DMS 273 treated with DMSO at 0.1 percent for 48 hours (cell line): ENCODE measurements at places on chromosomes 2 and 18.

DNA sequence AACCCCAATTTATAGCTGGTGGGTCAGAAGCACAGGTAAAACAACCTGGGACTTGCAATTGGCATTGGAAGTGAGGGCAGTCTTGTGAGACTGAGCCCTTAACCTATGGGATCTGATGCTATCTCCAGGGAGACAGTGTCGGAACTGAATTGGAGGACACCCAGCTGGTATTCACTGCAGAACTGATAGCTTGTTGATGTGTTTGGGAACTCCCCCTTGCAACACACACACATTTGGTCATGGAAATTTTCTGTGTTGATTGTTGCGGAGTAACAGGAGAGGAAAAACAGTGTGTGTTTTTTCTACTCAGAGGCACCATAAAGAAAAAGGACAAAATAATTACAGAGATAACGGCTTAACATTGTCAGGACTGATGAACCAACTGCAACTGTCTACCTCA lies 16.1 kb downstream of the TPGS2 start:
- DNase-seq, result no peak

GRCh38 chr18:43830947-43831346 lies 553.7 kb upstream of the SYT4 start:
- DNase-seq, result no peak

GRCh38 chr2:72898585-72898906 lies 11.3 kb downstream of the SPR start:
- DNase-seq, result no peak

GRCh38 chr2:95060446-95061118 lies 35.1 kb downstream of the MAL start:
- no peak for DNase-seq

DNA sequence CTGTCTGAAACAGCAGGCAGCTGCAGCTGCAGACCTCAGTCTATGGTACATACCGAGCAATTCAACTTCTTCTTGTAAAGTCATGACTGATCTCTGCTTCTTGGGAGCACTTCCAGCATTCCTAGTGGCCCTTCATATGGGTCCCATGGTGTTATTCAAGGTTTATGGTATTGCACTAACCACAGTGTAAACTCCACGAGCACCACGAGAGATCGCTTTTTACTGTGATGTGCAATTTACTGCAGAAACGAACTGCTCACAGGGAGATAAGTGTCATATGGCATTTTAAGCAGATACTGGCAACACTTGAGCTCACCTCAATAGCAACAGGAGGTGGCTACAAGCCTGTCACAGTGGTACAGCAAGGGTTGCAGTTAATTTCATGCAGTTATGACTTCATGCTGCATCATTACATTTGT lies 38.6 kb upstream of the SH3BP4 start:
- no peak for DNase-seq

- no peak for DNase-seq
These were observed 512.7 kb downstream of the CMPK2 start for GRCh38 chr2:6352906-6353515.

GRCh38 chr2:177756336-177756735 lies 316.2 kb downstream of the PDE11A start:
- no peak for DNase-seq

DNA sequence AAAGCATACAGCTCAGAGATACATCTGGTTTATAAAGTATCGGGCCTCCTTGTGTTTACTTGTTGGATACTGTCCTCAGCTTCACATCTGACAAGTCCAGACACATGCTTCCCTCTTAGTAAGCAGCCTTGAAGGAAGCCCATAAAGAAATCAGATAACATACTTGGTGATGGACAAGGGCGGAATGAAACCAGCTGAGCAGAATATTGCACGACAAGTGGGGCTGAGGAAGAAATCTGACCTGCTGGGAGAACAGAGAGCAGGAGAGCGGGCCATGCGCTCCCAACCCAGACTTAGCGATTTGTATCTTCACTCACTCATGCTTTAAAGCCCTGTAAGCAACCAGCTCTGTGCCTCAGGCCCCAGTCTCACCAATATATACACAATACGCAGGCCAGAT lies 208.4 kb downstream of the CDH20 start:
- DNase-seq, result no peak

- no peak for DNase-seq
These were observed 135.4 kb upstream of the HDAC4 start for GRCh38 chr2:239536186-239536585.

DNA sequence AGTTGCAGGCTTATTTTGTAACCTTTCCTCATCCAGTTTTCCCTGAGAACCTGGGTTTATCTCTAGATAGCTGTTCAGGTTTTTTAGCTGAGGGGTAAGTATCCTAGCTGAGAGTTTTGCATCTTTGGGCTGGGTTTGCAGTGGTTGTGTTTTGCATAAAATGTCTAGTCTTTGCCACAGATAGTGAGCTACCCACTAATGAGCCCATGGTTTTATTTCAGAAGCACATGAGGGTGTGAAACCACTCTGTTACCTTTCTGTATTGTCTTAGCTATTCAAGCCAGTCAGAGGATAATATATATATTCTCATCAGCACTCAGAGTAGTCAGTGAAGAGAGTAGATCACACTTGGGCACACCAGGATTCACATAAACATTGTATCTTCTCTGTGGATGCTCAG lies 24.6 kb upstream of the TXNDC2 start:
- DNase-seq, result no peak

DNA sequence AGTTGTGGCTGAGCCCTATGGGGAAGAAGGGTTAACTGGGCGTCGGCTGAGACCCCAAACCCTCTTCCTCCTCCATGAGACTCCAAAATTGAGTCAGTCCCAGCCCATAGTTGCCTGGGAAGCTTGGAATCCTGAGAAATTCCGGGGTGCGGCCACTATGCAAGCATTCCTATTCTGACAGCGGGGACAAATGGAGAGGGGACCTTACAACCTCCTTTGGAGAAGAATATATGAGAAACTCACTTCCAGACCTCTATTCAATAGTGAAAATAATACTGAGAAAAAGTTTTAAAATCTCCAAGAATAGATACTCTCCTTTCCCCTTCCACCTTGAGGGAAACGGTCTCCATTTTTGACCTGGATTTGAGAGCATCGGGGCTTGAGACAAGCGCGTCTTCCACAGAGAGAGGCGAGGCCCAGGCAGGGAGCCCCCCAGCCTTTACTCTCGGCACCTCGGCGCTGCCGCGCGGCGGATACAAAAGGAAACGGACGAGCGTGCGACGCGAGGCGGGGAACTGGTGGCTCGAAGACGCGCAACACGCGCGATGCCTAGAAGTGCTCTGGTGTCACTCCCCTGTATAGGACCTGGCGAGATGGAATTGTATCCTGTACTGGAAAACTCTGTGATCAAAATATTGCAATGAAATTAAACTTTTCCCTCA lies 11.1 kb downstream of the NR4A2 start:
- DNase-seq, result no peak

DNA sequence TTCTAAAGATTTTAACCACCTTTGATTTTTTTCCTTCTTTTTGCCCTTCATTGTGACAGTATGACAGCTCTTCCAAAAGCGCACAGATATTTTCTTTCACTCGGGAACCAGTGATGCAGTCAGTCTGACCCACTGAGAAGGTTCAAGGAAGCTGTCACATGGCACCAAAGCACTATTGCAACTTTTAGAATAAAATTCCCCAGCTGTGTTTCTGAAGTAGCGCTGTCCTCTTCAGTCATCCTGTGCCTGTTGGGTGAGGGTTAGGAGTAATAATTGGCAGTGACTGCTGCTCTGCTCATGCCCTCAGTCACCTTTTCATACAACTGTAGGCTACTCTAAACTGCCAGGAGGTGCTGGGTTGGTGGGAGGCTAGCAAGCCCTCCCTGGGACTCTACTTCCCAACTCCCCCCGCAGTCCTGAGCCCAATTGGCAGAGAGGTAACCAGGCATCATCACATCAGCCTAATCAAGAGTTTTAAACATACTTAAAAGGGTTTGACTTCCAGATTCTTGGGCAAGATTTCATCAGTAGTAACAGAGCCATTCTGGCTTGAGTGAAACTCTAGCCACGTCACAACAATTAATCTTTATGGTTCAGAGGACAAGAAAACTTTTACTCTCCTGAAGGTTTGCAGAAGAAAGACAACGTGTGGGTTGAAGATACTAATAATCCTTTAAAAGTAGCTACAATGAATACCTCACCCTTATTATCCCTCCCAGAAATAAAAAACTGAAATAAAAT lies 473.3 kb downstream of the FBXO15 start:
- DNase-seq, result no peak

DNA sequence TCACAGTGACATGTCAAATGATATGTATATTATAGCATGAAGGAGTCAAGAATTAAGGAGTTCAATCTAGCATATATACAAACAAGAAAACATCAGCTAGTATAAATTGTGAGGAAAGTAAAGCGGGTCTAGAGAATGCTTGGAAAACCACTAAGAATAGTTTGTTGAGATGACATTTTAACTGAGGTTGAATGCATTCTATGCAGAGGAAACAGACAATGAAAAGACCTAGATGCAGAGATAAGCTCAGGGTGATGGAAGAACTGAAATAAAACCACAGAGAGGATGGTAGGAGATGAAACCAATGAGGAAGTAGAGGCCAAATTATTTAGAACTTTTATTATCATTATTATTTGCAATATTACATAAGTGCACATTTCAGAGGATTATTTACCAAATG lies 803.6 kb upstream of the FANCL start:
- no peak for DNase-seq

GRCh38 chr2:190964170-190964795 lies 49.7 kb downstream of the STAT1 start:
- DNase-seq, result no peak

DNA sequence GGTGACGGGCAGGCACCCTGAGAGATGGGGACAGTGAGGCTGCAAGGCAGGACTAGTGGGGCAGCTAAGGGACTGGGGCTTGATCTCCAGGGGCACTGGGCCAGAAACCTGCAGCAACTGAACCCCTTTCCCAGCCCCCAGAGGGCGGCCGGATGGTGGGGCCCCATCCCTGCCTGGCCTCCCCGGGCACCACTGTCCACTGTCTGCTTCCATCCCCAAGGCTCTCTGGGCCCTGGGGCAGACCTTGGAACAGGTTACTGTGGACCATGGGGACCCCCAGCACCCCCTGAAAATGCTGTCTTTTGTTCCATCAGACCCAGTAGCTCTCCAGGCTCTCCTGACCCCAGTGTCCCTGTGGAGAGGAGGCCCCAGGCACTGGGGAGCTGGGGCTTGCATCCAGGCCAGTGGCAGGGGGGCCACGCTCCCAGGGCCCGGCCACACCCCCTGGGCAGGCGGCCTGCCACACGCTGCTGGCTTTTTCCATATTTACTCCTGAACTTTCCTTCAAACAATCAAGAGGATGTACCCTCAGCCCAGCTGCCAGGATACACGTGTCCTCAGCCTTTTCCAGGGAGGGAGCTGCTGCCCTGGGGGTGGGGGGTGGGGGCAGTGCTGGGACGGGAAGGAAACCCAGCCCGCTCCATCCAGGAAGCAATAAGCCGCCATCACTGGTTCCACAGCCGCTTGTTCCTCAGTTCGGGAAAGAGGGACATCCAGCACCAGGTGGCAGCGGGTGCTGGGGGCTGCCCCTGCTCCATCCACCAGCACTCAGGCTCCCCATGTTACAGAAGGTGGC lies 102.3 kb upstream of the ODC1 start:
- DNase-seq, result no peak

GRCh38 chr2:46506131-46506706 lies 26.9 kb downstream of the TMEM247 start:
- DNase-seq, result no peak

DNA sequence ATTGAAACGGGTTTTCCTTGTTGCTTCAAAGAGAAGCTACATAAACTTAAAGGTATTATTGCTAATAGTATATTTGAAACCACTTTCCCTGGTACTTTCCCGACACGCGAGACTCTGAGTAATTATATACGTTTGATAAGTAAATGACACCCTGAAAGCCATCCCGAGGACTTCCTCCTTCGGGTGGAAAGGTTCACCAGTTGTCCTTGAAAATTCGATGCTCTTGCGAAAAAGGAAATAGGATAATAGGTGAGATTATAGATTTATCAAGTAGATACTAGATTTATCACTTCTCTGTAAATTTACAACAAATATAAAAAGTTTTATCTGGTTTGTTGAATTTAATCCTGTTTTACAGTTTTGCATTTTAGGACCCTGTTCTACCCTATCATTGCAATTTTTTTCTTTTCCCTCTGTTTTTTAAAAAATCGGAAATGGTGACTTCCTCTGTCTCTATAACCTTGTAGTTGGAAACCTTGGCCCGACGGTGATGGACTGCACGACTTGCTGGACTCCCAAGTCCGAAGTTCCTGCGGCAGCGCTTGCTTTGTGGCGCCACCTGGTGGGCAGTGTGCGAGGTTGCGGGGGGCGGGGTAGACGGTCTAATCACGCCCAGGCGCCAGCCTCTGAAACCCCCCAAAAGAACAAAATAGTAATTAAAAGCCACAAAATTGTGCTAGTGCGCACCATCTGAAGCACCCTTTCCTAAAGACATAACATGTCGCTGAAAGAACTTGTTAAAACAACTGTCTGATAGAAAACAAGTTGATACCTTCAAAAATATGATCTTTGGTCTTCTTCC lies 972 bp upstream of the DLX2 start:
- DNase-seq, result peak; percentile 38
